Muscle of back (tissue), 13 donors: ENCODE measurements at places on chromosomes 13 and 19. TPM values are rescaled to one million over a fixed set of nuclear protein-coding genes. Genes with fewer than 3 reads are reported as not detected.

Gene ZNF253
- 15.0 TPM for polyA plus RNA-seq

GRCh38 chr19:38617764-38618589 lies at the start of gene MAP4K1:
MAP4K1 (minus strand) TSS chr19:38617953; CDS start chr19:38617895, 58 bp downstream.
- no peak for DNase-seq

GRCh38 chr19:5123646-5124045 lies 154.7 kb downstream of the KDM4B start:
- DNase-seq: no peak

GRCh38 chr19:16476401-16476800 lies 4.6 kb upstream of the EPS15L1 start:
- DNase-seq: no peak

Gene RAB3A
- polyA plus RNA-seq: 2.9 TPM
